ENCODE measurements at places on chromosomes 7 and 10.

GRCh38 chr10:103967448-103968071 is 620 bp downstream of the SLK start:
- no peak for DNase-seq

DNA sequence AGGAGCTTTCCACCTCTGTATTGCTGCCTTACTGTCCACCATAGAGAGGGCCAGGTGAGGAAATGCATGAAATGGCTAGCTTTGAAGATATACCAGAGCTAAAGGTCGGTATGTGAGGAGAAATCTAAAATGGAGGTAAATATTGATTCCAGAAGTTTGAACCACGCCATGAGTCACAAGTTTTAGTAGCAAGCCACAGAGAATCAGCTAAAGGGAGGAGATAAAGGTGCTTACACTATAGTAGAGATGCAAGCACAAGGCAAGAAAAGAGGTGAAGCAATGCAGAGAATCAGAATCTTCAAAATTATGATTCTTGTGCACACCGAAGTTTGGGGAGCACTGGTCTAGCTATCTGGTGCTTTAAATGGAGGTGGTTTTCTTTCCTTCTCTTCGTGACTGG is 3.0 kb upstream of the GSAP start:
- DNase-seq, result no peak

- no peak for DNase-seq
Observed at GRCh38 chr10:73865459-73866442, 8.6 kb downstream of the CAMK2G start.

DNA sequence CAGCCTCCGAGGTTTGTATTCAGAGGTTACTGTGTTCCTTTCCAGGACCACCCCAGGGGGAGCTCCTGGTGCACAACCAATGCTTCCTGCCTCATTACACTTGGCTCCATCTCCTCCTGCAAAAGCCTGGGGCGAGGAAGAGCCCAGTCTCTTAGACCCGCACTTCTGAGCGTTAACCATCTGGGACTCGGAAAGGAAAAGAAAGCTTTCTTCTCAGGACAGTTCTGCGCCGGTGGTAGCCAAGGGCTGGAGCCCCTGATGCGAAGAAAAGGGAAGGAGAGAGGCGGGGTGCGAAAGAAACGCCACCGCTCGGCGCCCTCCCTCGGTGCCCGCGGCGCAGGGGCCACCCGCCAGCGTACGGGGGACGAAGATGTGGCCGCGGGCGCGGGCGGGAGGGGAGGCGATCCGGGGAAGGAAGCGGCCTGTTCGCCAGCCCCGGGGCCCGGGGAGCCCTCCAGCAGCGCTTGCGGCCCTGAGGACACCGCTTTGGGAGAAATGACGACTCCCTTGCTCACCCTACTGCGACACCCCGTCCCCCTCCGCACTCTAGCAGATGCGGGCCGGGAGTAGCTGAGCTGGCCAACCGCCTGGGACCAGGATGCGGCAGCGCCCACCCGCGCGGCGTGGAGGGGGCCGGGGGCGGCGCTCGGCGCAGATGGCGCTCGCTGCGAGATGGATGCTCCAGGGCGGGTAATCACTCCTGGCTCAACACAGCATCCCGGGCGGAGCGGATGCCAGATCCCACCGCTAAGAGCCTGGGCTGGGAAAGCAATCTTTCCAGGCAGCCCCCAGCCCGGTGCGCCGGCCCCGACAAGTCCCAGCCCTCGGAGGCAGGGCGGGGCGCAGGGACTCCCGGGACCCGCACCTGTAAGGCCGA is 1.3 kb downstream of the NRCAM start:
- no peak for DNase-seq

- DNase-seq, result no peak
Observed at GRCh38 chr7:118052336-118052735, 131.6 kb upstream of the LSM8 start.

- DNase-seq, result no peak
Observed at GRCh38 chr10:77117501-77117900, 520.1 kb downstream of the KCNMA1 start.

Measured in activated T-cell treated with anti-CD3 and anti-CD28 coated beads for 24 hours (primary cell).